ENCODE measurements at places on chromosomes 6 and 20. TPM values are rescaled to one million over a fixed set of nuclear protein-coding genes. Genes with fewer than 3 reads are reported as not detected.

IFT52 gene
- 83.4 TPM for total RNA-seq

PLCB1 gene
- 14.5 TPM for total RNA-seq

ZC2HC1B gene
- total RNA-seq = not detected

PLCG1 gene
- total RNA-seq = 82.7 TPM

PROKR2 gene
- not detected for total RNA-seq

DEFB132 gene
- not detected for total RNA-seq

TNXB gene
- 47.7 TPM for total RNA-seq

FLOT1 gene
- 146 TPM for total RNA-seq

MPIG6B gene
- total RNA-seq = not detected

FRK gene
- 13.5 TPM for total RNA-seq

DNA sequence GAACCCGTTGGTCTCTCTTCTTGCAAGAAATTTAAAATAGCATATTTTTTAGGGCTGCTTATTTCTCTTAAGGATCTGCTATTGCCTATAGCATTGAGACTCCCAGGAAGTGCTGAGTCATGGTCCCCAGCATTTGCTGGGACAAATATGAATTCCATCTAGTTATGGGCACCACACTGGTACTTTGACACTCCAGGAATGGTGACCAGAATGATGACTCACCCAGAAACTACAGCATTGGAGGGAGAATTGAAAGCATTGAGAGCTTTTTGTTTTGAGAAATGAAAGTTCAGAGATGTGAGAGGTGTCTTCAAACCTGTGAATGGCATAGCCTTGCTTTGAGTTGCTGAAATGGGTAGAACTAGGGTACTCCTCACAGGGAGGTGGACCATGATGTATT, 699.7 kb downstream of the DHX35 start:
- no peak for DNase-seq
- no peaks in the 10 kb centered on the region for H3K36me3 ChIP-seq
- H3K27me3 ChIP-seq = no peaks in the 10 kb centered on the region
- no peak overlapping the region for H3K4me3 ChIP-seq
- no peaks in the 10 kb centered on the region for H3K4me1 ChIP-seq

- H3K36me3 ChIP-seq = no peaks in the 10 kb centered on the region
- H3K27me3 ChIP-seq = no peaks in the 10 kb centered on the region
- DNase-seq = no peak
- H3K4me3 ChIP-seq = no peak overlapping the region
- peaks cover 4% of the 10 kb centered on the region for H3K4me1 ChIP-seq
These were observed 3.1 kb upstream of the UBE2J1 start for GRCh38 chr6:89355511-89356194.

GRCh38 chr20:47741669-47742608, 43.3 kb downstream of the SULF2 start:
- H3K36me3 ChIP-seq = no peaks in the 10 kb centered on the region
- no peak for DNase-seq
- no peaks in the 10 kb centered on the region for H3K27me3 ChIP-seq

DNA sequence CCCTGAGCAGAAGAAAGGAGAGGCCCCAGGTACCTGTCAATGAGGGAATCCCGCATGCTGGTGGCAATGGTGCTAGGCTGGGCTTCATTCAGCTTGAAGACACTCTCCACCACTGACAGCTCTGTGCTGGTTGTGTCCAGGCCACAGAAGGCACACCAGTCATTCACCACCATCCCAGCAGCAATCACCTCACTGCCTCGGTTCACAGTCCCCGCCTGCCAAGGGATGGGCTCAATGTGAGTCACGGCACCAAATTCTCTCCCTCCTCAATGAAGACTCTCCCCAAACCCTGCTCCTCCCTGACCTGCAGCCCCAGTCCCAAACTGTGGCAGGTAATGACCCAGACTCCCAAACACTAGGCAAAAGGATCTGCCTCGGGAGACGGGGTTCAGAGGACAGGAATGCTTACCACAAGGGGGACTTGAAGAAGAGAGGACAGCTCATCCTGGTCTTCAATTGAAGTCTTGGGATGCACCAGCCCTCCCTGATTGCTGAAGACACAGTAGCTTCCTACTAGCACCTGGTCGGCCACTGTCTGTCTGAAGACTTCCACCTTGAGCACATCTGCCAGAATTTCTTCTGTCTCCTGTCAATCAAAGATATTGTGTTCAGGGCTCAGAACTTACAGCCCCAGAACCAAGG, 1.7 kb upstream of the MMP24OS start:
- peaks cover 34% of the 10 kb centered on the region for H3K4me1 ChIP-seq
- H3K36me3 ChIP-seq = no peaks in the 10 kb centered on the region
- no peak overlapping the region for H3K27ac ChIP-seq
- H3K4me3 ChIP-seq = no peak overlapping the region
- no peaks in the 10 kb centered on the region for H3K27me3 ChIP-seq
- no peak for DNase-seq

GRCh38 chr6:124928851-124929250, 33.4 kb upstream of the RNF217 start:
- no peaks in the 10 kb centered on the region for H3K27me3 ChIP-seq
- no peaks in the 10 kb centered on the region for H3K36me3 ChIP-seq
- H3K27ac ChIP-seq = no peak overlapping the region
- H3K4me1 ChIP-seq = no peaks in the 10 kb centered on the region
- H3K4me3 ChIP-seq = no peak overlapping the region
- DNase-seq = no peak

DNA sequence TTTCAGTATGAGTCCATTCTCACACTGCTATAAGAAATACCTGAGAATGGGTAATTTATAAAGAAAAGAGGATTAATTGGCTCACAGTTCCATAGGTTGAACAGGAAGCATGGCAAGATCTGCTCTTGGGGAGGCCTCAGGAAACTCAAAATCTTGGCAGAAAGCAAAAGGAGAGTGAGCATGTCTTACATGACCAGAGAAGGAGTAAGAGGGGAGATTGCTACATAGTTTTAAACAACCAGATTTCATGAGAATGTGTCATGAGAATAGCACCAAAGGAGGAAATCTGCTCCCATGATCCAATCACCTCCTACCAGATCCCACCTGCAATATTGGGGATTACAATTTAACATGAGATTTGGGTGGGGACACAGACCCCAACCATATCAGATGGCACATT, 672.4 kb downstream of the HTR1B start:
- H3K4me3 ChIP-seq = no peak overlapping the region
- H3K27ac ChIP-seq = peak overlapping the region; percentile 65
- H3K4me1 ChIP-seq = no peaks in the 10 kb centered on the region
- no peaks in the 10 kb centered on the region for H3K27me3 ChIP-seq

DNA sequence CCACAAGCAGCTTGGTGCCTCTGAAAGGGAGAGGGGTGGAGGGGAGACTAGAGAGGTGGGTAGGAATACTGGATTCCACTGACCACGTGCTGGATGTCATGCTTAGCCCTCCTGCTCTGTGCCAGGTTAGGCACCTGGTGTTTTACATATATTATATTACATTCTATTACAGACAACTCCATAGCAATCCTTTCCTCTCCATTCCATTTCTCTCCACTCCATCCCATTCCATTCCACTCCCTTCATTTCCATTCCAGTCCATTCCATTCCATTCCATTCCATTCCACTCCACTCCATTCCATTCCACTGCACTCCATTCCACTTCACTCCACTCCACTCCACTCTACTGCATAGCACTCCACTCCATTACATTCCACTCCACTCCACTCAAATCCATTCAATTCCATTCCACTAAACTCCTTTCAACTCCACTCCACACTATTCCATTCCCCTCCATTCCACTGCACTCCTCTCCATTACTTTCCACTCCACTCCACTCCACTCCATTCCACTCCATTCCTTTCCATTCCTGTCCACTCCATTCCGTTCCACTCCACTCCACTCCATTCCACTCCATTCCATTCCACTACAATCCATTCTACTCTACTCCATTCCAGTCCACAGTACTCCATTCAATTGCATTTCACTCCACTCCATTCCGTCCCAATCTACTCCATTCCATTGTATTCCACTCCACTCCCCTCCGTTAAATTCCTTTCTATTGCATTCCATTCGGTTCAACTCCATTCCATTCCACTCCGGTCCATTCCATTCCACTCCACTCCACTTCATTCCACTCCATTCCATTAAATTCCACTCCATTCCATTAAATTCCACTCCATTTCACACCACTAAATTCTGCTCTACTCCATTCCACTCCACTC, 27.2 kb upstream of the DEFB125 start:
- no peaks in the 10 kb centered on the region for H3K4me1 ChIP-seq
- DNase-seq = no peak
- H3K27me3 ChIP-seq = no peaks in the 10 kb centered on the region

DNA sequence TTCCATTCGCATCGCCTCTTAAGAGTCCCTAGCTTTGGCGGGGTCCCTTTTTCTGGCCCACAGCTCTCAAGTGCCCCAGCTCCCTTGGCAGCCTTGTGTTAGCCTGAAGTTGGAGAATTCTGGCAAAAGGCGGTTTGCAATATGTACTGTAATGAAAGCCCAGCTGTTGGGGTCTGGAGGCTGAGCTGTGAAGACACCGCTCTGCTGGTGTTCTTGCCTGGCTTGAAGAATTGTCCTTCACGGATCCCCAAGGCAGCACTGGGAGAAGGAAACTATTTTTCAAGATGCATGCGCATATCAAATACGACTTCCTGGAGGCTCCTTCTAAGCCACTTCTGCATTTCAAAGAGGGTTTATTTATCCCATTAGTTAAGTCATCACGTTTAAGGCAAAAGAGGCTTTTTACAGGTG, 21.4 kb upstream of the CITED2 start:
- no peaks in the 10 kb centered on the region for H3K27me3 ChIP-seq
- H3K36me3 ChIP-seq = no peaks in the 10 kb centered on the region
- H3K4me1 ChIP-seq = no peaks in the 10 kb centered on the region

- DNase-seq = no peak
- no peaks in the 10 kb centered on the region for H3K27me3 ChIP-seq
- H3K36me3 ChIP-seq = peaks cover 6% of the 10 kb centered on the region
- H3K4me3 ChIP-seq = peak overlapping the region; percentile 82
- peaks cover 24% of the 10 kb centered on the region for H3K4me1 ChIP-seq
These were observed 763 bp downstream of the ZKSCAN8 start for GRCh38 chr6:28142446-28142845.

DNA sequence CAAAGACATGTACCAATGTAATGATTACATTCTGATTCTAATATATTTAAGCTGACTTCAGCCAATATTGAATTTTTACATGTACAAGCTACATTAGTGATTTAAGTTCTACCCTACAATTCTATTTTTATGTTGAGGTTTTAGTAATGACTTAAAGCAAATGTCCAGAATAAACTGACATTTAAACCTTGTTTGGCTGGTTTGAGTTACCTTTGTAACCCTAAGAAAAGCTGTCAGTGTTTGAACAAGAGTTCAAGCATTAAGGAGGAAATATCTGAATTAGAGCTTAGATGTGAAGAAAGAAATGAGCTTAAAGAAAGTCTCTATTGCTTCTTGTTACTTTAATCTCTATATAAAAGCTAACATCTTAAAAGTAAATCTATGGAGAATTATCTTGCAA, 710.6 kb upstream of the EPHA7 start:
- no peak overlapping the region for H3K4me3 ChIP-seq
- H3K27ac ChIP-seq = no peak overlapping the region
- H3K4me1 ChIP-seq = peaks cover 8% of the 10 kb centered on the region
- H3K27me3 ChIP-seq = no peaks in the 10 kb centered on the region

GRCh38 chr20:19492687-19493336, 265.2 kb upstream of the RIN2 start:
- H3K27ac ChIP-seq = no peak overlapping the region
- no peak for DNase-seq

DNA sequence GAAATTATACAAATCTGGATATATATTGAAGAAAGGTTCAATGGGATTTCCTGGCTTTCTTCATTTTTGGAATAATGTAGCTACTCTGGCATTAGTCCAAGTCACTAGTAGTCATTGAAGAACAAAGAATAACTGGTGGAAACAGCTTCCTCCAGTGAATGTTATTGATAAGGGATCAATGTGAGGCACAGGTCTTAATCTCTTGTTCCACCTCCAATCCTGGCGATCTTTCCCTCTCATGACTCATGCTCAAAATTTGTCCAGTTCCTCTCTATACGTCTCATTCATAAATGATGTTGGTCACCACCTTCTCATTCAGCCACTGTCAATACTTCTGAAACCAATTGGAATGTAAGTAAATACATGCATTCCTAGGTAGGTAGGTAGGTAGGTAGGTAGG, 185.0 kb upstream of the BMP2 start:
- no peaks in the 10 kb centered on the region for H3K27me3 ChIP-seq
- no peak overlapping the region for H3K4me3 ChIP-seq
- no peak for DNase-seq

GRCh38 chr6:122712448-122713137, 66.9 kb upstream of the FABP7 start:
- DNase-seq = no peak
- H3K4me1 ChIP-seq = no peaks in the 10 kb centered on the region
- H3K27me3 ChIP-seq = no peaks in the 10 kb centered on the region

GRCh38 chr6:1591926-1592325, 17.8 kb upstream of the FOXC1 start:
- DNase-seq = no peak
- H3K4me3 ChIP-seq = no peak overlapping the region
- H3K27me3 ChIP-seq = peaks cover 39% of the 10 kb centered on the region
- no peaks in the 10 kb centered on the region for H3K36me3 ChIP-seq
- peaks cover 16% of the 10 kb centered on the region for H3K4me1 ChIP-seq

- DNase-seq = peak; percentile 12
- H3K36me3 ChIP-seq = no peaks in the 10 kb centered on the region
- peak overlapping the region; percentile 12 for H3K27ac ChIP-seq
- H3K4me3 ChIP-seq = no peak overlapping the region
These were observed 135.2 kb upstream of the TAB2 start for GRCh38 chr6:149182262-149182661.

Measured in transverse colon (tissue), 4 donors.